ENCODE measurements at places on chromosomes 7 and 10.

DNA sequence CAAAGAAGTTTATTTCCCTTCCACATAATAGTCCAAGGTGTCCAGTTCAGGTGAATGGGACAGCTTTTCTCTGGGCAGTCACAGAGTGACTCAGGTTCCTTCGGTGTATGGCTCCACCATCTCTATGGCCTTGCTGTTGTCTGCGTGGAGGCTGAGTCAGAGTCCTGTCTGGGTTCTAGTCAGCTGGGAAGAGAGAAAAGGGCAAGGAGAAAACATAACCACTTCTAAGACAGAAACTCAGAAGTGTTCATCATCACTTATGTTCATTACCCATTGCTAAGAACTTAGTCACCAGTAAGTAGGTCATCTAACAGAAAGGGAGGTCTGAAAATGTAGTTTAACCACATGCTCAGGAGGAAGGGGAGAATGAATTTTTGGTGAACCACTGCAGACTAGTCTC lies 32.4 kb upstream of the CCDC7 start:
- DNase-seq, result no peak

GRCh38 chr10:71465551-71466252 lies 69.0 kb downstream of the CDH23 start:
- DNase-seq, result no peak

GRCh38 chr10:33143160-33143728 lies 185.2 kb upstream of the ITGB1 start:
- DNase-seq, result no peak

DNA sequence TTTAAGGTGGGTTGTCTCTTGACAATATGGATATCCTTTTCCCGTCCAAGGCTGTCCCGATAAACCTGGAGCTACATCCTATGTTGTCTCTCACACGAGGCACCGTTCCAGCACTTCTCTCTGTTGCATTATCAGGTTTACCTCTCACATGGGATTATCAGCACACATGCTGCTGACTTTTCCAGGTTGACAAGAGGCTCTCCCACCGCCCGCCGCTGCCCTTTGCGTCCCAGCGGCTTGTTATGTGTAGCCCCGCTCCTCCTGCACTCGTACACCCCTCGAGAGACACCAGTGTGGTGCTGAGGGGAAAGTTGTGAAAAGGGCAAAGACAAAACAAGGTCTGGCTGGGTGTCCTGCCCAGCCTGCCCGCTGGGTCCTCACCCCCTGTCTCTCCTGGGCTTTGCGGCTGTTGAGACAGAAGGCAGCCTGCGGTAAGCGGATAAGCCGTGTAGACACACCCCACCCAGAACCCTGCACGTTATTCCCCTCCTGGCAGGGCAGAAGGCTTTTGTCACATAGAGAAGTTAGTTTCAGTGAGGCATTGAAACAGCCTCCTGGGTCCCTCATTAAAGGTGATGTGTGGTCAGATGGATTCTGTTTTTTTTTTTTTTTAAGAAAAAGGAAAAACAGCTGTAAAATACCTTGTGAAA lies 38.7 kb downstream of the UBE3C start:
- DNase-seq, result no peak

- DNase-seq, result no peak
These were observed 35.9 kb upstream of the WIPF3 start for GRCh38 chr7:29770371-29770770.

DNA sequence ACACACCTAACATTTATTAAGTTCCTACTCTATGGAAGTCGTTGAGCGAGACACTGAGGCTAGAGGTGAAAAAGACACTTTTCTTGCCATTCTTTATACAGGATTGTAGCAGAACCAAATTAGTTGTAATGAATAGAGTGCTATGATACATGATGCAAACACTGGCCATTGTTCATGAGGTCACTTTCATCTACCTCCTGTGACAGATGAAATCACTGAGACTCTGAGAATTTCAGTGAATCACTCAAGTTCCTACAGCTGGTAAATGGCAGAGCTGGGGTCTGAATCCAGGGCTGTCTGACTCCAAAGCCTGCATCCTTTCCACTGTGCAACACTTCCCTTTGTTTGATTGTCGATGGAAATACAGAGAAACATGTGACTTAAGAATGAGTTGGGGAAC lies 657.6 kb downstream of the LRMDA start:
- DNase-seq, result no peak

Measured in stimulated activated CD8-positive, alpha-beta memory T cell treated with anti-CD3 and anti-CD28 coated beads, Interleukin-12 subunit alpha, Interleukin-12 subunit beta, amount 100 ng/mL, for 1 hour (primary cell).